NCI-H2081 (cell line): ENCODE measurements at places on chromosomes 5 and 9.

DNA sequence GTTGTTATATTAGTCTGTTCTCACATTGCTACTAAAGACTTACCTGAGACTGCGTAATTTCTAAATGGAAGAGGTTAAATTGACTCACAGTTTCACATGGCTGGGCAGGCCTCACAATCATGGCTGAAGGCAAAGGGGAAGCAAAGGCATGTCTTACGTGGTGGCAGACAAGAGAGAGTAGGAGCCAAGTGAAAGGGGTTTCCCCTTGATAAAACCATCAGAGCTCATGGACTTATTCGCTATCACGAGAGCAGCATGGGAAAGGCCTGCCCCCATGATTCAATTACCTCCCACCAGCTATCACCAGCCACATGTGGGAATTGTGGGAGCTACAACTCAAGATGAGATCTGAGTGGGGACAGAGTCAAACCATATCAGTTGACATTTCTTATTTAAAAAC lies 374.5 kb upstream of the RORB start:
- no peak for DNase-seq

DNA sequence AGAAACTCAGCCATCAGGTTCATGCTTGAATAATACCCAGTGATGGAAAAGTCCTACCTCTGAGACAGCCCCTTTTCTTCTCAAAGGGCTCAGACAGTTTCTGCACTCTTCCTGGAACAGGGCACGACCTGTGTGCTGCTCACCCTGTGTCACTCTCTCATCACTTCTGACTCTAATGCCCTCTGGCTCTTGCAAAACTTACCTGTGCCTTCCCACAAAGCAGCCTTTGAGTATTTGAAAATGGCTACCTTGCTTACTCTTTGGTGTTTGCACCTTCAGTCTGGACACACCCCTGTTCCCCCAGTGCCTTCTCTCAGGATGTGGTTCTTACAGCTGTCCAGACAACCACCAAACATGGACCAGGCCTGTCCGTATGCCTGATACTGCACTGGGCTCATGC lies 171.4 kb downstream of the GRIA1 start:
- DNase-seq, result no peak

DNA sequence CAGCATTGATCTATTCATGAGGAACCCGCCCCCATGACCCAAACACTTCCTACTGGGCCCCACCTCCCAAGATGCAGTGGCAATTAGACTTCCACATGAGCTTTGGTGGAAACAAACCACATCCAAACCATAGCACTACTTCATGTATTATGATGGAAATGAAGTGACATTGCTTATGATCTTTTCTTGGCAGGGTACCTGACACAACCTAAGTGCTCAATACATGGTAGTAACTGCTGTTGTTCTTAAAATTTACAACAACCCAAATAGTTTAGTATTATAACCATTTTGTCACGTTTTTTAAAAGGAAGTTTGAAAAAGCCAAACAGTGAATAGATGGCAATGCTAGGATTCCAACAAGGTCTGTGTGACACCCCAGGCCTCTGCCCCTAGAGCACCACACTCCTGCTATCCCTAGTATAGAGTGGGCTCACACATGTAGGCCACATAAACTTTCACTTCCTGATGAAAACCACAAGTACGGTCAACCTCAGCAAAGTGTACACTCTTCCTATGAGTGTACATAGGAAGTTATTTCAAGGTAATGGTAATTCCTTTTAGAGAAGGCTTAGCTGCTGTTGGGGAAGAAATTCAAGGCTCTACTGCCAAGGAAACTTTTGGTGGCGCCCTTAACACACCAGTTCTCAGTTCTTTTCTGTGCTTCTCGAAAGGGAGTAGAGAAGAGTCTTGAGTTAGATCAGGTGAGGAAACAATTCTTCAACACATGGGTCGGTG lies 97.6 kb downstream of the ARSB start:
- DNase-seq, result no peak

GRCh38 chr5:169653091-169653490 lies 16.0 kb downstream of the DOCK2 start:
- no peak for DNase-seq

GRCh38 chr5:164094291-164094690 lies 588.9 kb downstream of the MAT2B start:
- no peak for DNase-seq

GRCh38 chr5:91645347-91645746 lies 262.2 kb upstream of the ARRDC3 start:
- DNase-seq, result no peak

DNA sequence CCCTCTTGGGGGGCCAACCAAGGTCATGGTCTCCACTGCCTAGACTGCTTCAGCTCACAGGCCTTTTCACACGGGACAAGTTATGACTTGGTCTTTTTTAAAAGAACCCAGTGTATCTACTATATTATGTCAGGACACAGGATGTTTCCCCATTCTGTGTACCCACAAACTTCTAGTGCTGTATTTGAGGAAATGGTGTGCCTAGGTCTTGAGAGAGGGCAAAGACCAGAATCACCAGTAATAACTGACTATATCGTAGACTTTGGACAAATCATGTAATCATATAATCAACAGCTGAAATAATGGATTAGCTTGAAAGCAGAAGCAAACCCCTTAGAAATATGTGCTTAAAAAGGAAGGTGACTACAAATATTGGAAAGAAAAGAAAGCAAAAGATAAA lies 133.3 kb downstream of the ARL15 start:
- DNase-seq, result no peak

GRCh38 chr9:76444322-76444929 lies 14.6 kb upstream of the GCNT1 start:
- DNase-seq, result no peak

- no peak for DNase-seq
These were observed 126.1 kb upstream of the STC2 start for GRCh38 chr5:173454361-173454735.

DNA sequence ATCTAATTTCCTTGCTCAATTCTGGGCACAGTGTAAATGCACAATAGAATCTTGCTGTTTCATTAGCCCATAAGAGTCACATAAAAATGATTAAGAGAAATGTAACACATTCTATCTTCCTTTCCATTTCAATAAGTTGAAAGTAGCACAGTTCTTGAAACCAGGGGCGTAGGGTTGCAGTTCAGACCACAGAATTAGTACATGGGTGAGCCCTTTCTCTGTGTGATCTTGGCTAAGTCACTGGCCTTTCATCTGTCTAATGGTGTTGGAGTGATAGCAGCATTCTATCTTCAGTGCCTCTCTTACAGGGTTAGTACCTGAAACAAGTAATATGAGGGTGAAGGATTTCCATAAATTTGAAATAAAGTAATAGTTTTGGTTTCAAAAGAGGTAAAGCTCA lies 445.3 kb upstream of the ZNF462 start:
- DNase-seq, result no peak

- no peak for DNase-seq
These were observed 379.0 kb upstream of the NUDT12 start for GRCh38 chr5:103941596-103941995.
